Left hindlimb (tissue), 1 donor: ENCODE measurements at places on chromosomes 1 and 21.

DNA sequence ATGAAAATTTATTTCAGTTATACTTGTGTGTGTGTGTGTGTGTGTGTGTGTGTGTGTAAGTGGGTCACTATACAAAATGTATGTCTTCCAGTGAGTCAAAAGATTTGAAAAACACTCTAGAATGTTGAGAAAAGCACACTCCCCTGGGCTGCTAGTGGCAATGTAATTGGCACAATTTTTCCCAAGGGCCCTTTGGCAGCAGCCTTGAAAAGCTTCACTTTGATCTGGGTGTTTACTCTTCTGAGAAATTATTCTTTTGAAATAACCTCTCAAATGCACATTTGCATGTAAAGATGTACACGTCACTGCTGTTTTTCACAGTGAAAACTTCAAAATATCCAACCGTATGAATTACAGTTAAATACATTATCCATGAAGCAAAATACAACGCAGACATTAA is 22.1 kb upstream of the SLC44A3 start:
- no peak for DNase-seq

- no peak for DNase-seq
Measured at GRCh38 chr1:3599286-3599811, 12.0 kb downstream of the MEGF6 start.

- DNase-seq, result no peak
Measured at GRCh38 chr1:158685085-158685484, 1.4 kb downstream of the SPTA1 start.

DNA sequence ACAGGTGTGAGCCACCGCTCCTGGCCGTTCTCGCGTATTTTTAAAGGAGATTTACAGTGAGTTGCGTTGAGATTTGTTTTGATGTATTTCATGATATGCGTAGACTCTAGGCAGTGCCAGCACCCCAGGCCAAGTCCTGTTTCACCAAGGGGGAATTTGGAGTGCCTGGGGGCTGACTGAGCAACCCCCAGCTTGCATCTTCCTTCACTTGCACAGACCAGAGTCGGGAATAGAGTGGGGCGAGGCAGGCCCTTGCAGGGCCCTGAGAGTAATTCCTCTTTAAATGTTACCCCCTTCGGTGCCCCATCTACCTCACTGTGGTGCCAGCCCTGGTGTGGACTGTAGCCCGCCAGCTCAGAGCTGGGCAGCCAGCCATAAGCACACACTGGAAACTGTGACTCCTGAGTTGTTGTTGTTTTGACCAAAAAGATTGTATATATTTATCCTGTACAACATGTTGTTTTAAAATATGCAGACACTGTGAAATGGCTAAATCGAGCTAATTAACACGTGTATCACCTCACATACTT is 269.5 kb downstream of the NPHP4 start:
- DNase-seq, result peak; percentile 30

DNA sequence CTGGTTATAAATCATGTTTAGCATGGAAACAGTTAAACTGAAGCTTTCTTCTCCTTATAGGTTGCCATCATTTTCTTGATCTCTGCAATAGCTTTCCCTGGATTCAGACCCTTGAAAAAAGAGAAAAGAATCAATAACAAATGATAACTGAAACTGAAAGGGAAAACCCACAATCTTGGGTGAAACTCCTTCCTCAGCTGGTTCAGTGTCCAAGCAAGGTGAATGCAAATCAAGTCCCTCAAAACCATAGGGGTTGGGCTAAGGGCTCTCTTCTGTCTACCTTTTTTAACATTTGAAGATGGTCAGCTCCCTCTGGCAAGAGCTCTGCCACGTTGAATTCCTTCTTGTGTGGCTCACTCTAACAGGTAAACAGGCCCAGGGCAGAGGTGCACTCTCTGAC is 7.1 kb upstream of the ATP13A2 start:
- no peak for DNase-seq
